HS-5 (cell line): ENCODE measurements at places on chromosomes 1 and 21.
A peak's percentile ranks its signal among the peaks of the same experiment; 100 is the strongest.

DNA sequence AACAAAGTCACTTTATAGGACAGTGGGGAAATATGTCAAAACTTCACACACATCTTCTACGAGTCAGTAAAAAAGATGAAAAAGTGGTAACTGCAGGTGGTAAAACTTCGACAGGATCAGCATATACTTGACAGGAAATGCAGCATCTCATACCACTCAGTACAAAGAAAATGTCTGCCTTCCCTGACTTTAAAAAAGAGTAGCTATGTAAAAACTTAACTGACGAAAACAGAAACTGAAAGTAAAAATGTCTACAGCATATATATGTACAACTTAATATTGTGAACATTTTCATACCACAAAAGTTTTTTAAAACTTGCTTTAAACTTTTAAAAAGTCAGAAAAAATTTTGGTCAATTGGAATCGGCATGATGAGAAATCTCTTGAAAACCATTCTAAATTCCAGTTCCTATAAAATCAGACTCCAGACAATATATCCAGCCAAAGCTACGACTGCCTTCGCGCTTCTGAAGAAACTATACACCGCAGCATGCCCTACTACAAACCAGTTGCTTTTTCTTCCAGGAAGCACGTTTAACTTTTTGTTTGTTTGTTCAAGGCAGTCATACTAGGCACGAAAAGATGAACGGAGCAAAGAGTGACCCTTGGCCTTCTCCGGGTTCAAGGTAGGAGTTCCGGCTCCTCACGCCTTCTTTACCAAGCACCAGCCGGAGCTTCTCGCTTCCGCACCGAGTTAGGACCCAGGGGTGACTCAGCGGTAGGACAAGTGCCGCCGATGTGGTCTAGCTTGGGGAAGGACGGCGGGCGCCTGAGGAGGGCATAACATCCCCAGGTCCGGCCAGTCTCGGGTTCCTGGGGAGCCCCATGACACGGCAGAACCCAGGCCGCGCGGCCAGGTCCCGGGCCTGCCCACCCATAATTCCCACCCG is 612 bp downstream of the PSMA5 start:
- peak; percentile 31 for DNase-seq

DNA sequence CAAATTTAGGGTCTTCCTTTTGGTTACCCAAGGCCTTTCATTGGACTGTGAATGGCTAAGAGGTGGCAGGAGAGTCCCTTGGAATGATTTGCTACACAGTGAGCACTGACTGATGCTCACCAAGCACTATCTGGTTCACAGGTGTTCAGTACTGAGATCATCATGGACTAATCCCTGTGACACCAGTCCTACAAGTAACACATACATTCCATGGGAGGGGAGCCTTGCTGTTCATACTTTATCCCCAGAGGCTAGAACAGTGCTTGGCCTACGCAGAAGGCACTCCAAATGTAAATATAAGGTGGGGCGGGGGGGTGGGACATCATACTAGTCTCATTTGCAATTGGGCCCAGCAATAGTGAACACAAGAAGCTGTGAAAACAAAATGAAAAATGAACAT is 20.5 kb upstream of the TMEM200B start:
- no peak for DNase-seq

DNA sequence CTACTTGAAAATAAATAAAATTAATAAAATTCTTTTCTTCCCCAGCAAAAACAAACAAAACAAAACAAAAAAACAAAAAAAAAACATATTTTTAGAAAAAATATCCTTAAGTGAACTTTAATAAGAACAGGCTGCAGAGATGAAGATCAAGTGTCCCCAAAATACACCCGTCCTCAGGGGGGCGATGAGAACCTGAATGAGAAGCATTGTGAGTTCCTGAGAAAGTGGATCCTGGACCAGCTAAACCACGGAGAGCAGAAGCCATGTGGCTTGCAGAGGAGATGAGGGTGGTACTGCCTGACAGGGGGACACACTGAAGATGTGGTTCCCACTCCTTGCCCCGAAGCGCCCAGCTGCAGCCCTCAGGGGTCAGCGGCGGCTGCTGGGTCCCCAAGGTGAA is 89.3 kb downstream of the ITPKB start:
- DNase-seq, result no peak

- no peak for DNase-seq
These were observed 2.0 kb downstream of the TNFSF18 start for GRCh38 chr1:173048621-173049321.

DNA sequence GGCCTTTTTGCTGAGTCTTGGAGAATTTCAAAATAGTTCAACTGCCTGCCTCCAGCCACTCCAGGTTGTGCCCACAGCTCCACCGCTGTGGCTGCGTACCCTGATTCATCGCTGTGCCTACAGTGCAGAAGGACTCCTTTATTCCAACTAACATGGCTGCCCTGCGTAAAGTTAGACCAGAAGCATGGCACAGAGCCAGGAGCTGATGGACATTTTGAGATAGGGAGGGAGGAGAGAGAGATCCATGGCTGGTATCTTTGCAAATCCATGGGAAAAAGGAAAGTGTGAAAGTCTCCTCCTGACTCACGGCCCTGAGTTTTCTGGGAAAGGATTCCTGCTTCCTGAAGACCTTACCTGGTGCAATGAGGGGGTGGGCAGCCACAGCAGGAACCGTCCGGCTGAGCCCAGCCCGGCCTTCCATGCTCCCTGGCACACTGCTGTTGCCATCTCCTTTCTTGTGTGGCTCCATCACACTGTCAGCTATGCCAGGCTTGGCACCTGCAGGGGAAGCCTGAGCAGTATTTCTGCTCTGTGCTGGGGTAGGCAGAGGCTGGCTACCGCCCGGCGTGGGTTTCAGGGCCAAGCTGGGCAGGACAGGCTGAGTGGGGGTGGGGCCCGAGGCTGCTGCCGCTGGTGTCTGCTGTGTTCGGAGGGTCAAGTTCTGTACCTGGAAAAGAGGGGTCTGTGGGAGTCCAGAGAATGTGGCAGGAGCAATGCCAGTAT is 46.0 kb upstream of the A3GALT2 start:
- DNase-seq, result no peak
